ENCODE measurements at places on chromosomes 13 and 19. TPM values are rescaled to one million over a fixed set of nuclear protein-coding genes. Genes with fewer than 3 reads are reported as not detected.

- no peak for DNase-seq
Measured at GRCh38 chr13:105466376-105466775, 1069.1 kb downstream of the EFNB2 start.

- no peak for DNase-seq
Measured at GRCh38 chr13:44410328-44410859, 36.8 kb downstream of the SERP2 start.

DNA sequence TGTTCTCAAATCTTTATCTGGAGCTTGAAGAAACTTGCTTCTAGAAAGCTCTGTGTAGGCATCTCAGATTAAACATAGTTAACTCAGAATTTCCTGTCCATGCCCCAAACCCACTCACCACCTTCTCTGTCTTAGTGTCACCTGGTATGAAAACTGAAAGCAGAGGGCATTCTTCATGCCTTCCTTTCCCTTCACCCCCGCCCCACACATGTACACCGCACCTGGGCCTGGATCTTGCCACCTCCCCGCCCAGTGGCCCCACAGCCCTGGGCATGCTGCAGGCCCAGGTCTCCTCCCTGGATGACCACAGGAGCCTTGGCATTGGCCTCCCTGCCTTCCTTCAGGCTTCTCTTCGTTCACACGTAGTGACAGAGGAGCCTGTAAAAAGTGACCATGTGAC lies 15.8 kb downstream of the CFAP97D2 start:
- DNase-seq, result no peak

DNA sequence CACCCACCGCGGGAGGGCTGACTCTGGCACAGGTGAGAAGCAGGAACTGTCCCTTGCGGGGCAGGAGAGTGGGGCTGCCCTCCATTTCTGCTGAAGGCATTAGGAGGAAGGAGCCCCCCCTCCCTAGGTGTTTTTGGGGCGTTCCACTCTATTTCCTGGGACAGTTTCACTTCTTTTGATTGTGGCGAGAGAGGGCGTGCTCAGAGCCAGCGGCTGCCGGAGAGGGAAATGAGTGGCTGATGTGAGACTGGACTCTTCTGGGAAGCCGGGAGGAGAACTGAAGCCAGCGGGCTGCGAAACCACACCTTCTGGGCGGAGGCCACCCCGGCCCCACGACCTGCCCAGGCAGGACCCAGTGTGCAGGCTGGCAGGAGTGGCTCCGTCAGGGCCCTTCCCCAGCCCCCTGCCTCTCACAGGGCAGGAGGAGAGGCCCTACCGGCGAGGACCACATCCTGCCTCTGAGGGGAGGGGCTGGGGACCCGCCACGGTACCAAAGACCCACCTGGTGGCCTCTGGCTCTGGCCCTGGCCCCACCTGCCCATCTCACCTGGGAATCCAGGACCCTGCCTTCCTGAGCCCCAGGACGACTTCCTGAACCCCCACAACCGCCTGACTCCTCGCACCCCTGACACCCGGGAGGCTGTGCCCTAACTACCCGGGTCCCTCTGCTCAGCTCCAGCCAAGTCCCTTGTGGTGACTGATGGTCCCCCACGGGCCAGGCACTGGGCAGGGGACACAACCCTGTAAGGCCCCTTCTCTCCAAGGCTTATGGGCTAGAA lies 25.9 kb downstream of the MPND start:
- peak; percentile 42 for DNase-seq

Gene ZNF546
- total RNA-seq, result 2.9 TPM

Data from SJSA1 (cell line).